ENCODE measurements at places on chromosomes 12 and 14.

DNA sequence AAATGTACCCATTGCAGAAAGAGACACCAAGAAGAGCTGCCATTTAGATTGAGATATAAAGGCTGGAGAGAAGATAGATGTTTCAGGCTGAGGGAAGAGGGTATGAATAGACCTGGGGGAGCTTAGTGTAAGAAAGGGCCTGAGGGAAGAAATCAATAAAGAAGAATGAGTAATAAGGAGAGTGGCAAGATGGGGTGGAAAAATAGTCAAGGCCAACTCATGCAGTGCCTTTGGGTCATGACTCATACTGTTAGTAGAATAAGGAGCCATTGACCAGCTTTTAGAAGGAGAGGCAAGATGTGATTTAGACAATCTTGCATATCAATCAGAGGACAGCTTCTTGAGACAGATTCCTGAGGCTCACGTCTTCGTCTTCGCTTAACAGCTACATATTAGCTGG is 287.5 kb downstream of the DUSP6 start:
- DNase-seq: no peak

DNA sequence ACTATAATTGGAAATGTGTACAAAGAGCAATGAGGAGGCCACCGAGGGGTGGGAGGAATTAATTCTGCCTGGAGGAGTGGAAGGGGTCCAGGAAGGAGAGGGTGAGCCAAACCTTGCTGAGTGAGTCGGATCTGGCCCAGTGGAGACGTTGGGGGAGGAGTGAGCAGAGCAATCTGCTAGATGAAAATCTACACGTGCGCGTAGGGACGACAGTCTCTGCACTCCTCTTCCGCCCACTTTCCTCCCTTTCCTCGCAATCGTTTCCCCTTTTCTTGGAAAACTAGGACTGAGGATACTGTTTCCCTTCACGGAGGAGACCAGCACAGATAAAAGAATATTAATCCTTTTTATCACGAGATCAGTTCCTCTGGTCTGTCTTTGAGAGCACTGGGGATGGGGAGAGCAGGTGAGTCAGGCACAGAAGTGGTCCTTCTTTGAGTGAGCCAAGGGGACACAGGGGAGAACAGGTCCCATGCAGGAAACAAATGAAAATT is 2.9 kb upstream of the NAB2 start:
- no peak for DNase-seq

DNA sequence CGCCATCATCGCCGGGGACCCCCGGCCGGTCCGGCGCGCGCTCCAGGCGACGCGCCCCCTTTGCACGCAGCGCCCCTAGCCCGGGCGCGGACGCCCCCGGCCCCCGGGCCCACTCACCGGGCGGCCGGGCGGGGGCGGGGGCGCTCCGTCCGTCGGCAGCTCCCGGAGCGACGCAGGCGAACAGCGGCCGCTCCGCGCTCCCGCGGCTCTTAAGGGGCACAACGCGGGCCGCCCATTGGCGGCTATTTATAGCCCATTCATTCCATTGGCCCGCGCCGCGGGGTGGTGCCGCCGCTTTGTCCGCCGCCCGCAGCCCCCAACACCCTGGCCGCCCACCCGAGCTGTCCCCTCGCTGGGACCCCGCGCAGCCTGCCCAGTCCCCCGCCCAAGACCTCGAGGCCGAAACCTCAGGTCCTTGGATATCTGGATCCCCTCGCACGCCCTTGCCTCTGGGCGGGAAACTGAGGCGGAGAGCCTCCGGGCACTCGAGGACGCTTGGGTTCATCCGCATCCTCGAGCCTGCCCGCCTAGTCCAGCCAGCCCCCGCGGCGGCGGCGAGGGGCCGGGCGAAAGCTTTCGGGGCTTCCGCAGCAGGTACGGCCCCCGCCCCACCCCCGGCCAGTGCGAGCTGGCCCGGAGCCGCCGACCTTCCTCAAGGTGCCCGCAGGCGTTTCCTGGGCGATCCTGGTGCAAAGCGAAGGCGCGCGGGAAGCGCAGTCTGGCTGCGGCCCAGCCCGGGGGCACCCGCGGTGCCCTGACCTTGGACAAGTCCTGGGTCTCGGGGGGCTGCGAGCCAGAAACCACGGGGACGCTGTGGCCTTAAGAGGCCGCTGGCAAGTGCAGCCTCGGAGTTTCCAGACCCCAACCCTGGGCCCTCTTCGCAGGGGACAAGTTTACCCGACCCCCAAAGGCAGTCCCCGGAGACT is at the start of gene CKB:
Gene CKB, minus strand, starts transcription at position 182 of the 926 bp plus-strand sequence. CDS start 337 bp downstream, outside the sequence.
- DNase-seq: no peak

DNA sequence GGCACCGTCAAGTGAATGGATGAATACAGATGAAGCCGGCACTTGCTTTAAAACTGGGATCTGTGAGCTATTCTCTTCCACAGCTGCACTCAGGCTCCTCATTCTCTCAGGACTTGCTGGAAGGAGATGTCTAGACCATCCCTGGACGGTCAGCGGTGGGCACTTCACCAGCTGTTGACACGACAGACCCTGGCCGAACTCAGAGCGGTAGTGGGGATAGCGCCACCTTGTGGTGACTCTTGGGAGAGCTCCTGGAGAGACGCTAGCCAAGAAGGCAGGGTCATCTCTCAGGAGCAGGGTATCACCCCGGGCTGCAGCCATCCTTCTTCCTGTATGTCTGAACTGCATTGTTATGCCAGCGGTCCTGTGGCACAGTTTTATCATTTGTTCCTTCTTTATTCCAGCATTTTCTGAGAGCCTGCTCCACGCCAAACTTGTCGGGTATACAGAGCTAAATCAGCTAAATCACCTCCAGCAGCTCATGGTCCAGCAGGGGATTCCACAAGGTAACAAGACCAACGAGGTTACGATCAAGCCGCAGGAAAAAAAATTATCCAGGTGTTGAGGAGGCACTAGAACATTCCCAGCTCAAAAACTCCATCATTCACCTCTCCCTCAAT is 10.0 kb downstream of the WNT1 start:
- DNase-seq: peak; percentile 50

- no peak for DNase-seq
Measured at GRCh38 chr14:24231263-24232120, 675 bp downstream of the NEDD8 start.

DNA sequence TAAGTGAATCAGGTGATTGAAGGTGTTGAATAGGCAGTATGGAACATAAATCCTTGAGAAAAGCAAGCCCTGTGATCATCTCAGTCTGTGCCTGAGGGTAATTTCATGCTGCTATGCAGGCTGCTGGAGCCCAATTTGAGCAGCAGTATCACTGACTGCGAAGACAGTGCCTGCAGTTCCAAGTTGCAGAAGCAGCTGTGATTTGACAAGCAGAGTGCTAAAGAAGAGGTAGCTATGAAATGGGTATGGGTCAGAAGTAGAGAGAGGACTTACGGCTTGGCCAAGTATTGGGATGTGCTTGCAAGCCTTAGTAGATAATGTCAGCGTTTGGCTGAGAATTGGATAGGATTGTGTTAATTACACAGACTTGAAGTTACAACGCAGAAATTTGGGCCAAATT is 22.5 kb downstream of the PIK3C2G start:
- DNase-seq: no peak

DNA sequence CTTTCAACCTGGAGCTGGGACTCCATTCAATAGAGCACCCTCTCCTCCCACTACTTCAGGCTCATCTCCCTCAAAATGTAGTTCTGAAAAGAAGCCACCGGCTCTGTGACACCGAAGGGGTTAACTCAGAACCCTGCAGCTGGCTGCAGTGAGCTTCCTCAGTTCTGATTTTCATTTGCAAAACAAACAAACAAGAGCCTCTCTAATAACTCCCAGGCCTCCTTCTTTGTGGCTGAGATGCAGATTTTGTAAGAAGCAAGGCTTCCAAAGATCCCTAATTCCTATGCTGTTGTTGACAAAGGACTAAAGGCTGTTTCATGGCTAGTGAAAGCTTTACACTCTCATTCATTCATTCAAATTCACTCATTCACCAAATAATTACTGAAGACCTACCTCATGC is 333.4 kb upstream of the TBX3 start:
- DNase-seq: no peak

- no peak for DNase-seq
Measured at GRCh38 chr14:80419345-80419744, 208.0 kb upstream of the DIO2 start.

DNA sequence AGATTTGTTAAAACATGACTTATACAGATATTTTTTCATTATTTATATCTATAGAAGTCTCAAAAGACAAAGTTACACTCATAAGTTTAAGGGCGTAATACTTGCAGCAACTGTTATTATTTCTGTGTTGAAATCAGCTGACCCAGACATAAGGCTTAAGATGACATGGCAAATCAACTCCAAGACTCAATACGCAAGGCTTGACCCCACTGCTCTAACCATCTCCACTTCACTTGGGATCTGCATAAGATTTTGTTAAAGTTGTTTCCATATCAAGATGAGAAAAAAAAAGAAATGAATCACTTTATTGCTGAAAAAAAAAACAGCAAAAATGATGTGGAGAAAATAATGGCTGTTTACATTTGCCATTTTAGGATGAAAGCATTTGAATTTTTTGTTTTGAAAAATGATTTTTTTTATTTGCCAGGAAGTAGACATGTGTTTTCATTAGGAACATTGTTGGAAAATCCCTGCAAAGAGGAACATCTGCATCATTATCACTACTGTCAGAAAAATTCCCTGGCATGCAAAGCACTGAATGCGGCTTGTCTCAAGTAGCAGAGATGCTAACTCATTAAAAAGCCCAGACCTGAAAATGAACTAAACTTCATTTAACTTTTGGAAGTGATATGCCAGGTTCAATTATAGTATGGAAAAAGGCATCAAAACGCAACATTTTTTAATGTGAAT is 73.5 kb downstream of the LIN7A start:
- no peak for DNase-seq

- DNase-seq: no peak
Measured at GRCh38 chr14:51094282-51094821, 553 bp downstream of the TRIM9 start.

DNA sequence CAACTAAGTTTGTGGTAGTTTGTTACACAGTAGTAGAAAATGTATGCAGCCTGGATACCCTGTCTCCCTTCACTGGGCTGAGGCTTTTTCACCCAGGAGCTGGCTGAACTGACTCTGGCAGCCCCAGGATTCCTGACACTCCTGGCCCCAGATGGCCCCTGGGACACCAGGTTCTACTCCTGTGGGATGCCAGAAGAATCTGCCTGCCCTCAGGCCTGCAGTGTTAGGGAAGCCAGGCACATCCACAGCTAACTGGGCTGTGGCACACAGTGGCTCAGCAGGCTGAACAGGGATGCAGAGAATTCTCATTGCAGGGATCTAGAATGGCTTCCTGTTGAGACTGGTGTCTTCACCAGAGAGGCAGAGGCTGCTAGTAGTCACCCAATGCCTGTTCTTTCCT is 8.5 kb downstream of the IFI27 start:
- DNase-seq: no peak

- DNase-seq: no peak
Measured at GRCh38 chr14:98682726-98683125, 589.3 kb downstream of the BCL11B start.

DNA sequence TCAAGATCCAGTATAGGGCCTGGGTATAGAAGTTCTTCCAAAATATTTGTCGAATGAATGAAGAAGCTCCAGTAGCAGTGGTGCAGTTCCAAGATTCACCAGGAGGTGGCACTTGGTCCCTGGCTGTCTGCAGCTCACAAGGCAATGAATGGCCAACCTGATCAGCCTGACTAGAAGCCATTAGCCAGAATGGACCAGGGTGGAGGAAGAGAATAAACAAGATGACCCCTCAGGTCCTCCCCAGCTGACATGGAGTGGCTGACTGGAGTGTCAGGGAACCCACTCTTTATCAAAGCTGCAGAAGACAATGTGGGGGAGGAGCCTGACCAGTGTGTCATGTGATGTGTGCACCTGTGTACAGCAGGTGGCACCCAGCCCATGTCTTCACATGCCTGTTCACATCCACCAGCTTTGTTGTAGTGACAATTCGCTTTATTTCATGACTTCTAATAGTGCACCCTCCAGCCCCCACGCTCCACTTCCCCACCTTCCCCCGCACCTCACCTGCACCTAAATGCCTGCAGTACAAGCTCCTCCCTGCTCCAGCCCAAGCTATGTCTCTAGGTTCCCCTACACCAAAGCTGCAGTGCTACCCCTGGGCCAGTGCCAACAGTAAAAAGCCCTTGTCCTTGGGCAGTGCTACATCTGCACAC is 3.0 kb downstream of the LTBP2 start:
- DNase-seq: peak; percentile 76

DNA sequence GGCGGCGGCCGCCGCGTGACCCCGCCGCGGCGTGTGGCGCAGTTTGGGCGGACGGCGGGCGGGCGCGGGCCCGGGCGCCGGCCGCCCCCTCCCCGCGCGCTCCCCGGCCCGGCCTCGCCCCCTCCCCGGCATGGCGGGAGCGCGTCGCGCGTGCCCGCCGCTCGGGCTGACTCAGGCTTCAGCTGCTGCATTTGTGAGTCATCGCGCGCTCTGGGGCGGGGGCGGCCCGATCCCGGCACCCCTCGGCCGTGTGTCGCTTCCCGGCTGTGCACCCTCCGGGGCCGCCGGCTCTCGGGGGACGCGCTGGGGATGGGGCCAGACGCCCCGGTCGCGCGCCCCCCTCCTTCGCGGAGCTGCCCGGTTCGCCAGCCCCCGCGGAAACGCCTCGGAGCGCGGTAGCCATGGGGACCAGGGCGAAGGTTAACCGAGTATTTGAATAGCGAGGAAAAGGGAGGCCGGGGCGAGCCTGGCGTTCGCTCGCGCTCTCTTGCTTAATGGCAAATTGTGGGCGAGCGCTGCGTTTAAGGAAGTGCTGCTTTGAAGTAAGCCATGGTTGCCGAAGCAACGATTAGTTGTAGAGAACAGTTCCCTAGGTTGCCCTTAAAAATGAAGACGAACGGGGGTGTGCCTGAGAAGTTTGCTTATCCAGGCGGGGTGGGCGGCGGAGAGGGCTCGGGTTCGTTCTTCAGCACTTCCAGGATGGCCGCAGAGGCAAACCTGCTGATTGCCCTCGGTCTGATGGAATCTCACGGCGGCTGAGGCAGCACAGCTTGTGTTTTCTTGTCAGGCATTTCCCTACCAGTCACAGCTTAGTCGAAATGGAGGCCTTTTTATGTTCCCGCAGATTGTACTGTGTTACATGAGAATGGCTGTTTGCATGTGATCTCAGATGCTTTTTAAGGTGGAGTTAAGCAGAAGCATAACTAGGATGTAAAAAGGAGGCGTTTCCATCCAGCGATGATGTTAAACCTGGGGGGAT is 896 bp downstream of the EIF5 start:
- peak; percentile 75 for DNase-seq

Measured in stimulated activated CD8-positive, alpha-beta memory T cell treated with anti-CD3 and anti-CD28 coated beads, Interleukin-4, amount 100 ng/mL, for 24 hours (primary cell).